G401 (cell line): ENCODE measurements at places on chromosomes 7 and 10.

DNA sequence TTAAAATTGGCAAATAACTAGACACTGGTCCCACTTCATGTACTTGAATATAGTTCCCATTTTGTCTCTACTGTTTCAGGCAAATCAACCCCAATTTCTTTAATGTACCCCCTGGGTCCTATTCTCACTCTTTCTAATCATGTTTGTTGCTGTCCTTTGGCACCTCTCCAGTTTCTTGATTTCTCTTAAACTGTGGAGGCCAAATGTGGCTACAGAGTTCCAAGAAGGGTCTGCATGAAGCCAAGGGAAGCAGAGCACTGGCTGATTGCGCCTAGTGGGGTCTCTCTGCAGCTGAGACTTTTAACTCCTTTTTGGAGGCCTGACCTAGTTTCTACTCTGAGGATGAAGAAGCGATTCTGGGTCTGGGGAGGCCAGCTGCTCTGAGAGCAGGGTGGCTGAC, 6.7 kb upstream of the ADAM12 start:
- no peak for DNase-seq

- no peak for DNase-seq
Observed at GRCh38 chr10:10804061-10804460, 213.6 kb upstream of the CELF2 start.

GRCh38 chr10:14233566-14233965, 97.2 kb downstream of the FRMD4A start:
- DNase-seq, result no peak

DNA sequence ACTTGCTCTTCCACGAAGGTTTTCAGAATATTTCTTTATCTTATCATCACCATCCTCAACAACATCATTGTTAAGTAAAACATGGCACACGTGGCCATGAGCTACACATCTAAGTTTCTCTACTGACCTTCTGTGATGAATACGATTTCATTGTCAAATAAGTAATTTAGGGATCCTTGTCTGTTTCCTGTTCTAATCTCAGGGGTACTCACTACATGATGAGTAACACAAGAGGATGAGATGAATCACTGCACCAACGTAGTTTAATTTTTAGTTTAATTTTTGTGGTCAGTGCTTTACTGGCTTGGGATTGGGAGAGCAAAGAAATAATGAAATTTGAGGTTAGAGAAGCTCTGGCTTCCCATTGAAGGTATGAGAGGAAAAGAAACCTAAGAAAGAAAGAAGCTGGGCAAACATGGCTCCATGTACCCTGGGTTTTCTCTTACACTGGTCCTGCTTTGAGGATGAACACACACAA, 461.9 kb upstream of the KLF6 start:
- no peak for DNase-seq

DNA sequence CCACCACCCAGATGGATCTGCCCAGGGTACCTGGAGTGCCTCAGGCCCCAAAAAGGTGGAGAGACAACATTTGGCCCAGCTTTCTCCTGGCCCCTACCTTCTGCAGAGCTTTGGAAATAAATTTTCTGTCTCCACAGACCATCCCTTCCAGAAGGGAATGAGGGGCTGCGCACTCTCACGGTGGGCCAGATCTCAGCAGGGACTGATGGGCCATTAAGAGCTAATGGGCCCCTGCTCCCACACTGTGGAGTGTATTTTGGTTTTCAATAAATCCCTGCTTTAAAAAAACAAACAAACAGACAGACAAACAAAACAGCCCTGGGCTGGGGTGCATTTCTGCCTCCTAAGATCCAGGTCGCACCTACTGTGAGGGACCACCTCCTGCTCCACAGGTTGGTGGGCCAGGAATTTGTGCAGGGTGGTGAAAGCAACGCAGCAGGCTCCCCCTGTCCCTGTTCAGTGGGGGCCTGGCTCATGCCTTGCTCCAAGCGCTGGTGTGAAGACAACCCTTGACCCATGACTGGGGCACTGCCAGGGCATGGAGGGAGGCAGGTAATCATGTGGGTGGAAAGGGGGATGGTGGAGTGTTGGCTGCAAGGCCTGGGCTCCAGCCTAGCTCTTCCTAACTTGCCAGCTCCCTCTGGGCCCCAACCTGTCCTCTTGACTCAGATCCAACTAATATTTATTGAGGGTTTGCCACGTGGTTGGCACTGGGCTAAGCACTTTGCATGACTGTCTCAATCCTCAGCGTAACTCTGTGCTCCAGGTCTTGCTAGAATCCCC, 88.5 kb downstream of the COL13A1 start:
- peak; percentile 96 for DNase-seq

DNA sequence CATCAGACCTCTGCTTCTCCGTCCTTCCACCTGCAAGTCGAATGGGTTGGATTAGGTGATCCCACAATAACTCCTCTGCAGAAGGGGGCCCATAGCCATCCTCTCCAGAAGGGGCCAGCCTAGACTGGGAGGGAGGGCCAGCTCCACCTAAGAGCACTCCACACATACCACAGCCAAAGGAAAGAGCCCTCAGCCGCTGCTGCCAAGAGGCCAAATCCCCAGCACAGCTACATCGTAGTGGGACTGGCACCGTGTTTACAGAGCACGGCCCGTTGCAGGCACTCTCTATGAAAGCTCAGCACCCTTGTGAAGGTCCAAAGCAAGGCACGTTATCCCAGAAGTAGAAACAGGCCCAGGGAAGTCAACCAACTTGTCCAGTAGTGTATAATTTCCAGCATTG, 5.4 kb downstream of the KCNH2 start:
- no peak for DNase-seq

GRCh38 chr7:74344132-74344496, 54.9 kb downstream of the CLIP2 start:
- DNase-seq, result no peak

DNA sequence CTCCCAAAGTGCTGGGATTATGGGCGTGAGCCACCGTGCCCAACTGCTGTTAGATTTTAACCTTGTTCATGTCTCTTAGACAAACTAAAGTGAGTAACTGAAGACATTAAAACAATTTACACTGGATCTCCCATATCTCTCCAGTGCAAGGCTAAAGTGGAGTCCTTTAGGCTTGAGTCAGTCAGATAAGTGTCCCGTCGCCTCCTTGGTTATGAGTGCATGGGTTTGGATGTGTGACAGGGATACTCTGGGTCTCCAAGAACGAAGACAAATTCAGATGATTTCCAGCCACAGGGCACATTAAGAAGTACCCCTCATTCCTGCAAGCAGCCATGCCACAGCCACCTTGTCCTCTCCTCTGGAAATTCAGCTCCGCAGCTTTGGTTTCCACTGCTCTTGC, 66.1 kb upstream of the PDZD8 start:
- no peak for DNase-seq

DNA sequence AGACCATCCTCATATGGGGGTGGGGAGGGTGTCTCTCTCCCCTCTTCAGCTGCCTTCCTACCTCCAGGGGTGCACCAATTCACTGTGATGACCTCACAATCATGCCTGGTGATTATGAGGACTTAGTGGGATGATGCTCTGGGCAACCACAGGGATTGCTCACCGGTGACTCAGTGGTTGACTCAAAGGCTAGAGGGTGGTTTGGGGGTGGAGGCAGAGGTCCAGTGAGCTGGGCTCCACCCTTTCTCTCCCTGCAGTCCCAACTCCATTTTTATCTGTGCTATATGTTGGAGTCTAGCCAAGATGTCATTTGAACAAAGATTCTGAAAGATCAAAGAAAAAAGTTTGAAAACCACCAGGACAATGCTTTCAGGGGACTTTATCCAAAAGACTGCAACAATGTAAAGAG, 286.9 kb downstream of the KCNMA1 start:
- DNase-seq, result no peak

- no peak for DNase-seq
Observed at GRCh38 chr10:129328546-129328945, 138.5 kb upstream of the MGMT start.

GRCh38 chr7:28984631-28985030, 26.5 kb upstream of the TRIL start:
- DNase-seq, result no peak

- DNase-seq, result no peak
Observed at GRCh38 chr7:146791344-146792285, 675.0 kb downstream of the CNTNAP2 start.

GRCh38 chr7:47622946-47623640, 41.2 kb upstream of the TNS3 start:
- DNase-seq, result no peak

- DNase-seq, result no peak
Observed at GRCh38 chr10:132707121-132707775, 78.7 kb downstream of the NKX6-2 start.

- no peak for DNase-seq
Observed at GRCh38 chr7:132666071-132666773, 90.0 kb upstream of the PLXNA4 start.
